ENCODE measurements at places on chromosomes 4 and X. TPM values are rescaled to one million over a fixed set of nuclear protein-coding genes. Genes with fewer than 3 reads are reported as not detected.

The CT55 gene
- total RNA-seq = not detected

The MND1 gene
- total RNA-seq = 50.0 TPM

The SEL1L3 gene
- total RNA-seq = 36.9 TPM

The DDX60 gene
- total RNA-seq = 18.6 TPM

The EREG gene
- total RNA-seq = not detected

- H3K36me3 ChIP-seq = peaks cover 2% of the 10 kb centered on the region
- DNase-seq = peak; percentile 31
- H3K27me3 ChIP-seq = no peaks in the 10 kb centered on the region
- H3K4me1 ChIP-seq = peaks cover 23% of the 10 kb centered on the region
- no peak overlapping the region for H3K4me3 ChIP-seq
- peak overlapping the region; percentile 35 for H3K27ac ChIP-seq
Measured at GRCh38 chr4:7771541-7772507, 167.8 kb downstream of the AFAP1 start.

DNA sequence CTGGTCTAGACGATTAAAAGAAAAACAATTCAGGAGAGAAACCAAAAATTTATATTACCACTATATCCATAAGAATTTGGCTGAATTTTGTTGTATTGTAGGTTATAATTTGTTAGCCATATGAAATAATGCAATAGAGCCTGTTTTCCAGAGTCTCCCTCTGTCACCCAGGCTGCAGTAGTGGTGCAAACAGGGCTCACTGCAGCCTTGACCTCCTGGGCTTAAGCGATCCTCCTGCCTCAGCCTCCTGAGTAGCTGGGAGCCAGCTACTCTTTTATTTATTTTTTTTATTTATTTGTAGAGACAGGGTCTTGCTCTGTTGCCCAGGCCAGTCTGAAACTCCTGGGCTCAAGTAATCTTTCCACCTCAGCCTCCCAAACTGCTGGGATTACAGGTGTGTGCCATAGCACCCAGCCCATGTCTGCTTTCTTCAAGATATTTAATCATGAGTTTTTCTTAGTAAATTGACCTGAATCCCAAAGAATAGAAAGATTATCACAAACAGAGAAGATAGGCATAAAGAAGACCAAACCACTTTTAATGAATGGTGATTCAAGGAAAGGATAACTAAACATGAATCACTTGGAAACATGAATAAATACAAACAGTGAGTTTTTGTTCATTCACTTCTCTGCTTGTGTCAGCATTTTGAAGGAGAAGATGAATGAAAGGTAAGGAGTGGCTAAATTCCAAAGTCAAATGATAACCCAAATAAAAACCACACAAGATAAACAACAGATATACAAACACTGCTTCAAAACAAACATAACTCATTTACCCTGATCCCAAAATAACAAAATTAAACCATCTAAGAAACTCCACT is 82.1 kb downstream of the PPP3CA start:
- no peak for DNase-seq
- no peak overlapping the region for H3K27ac ChIP-seq
- no peaks in the 10 kb centered on the region for H3K36me3 ChIP-seq
- H3K4me1 ChIP-seq = peaks cover 27% of the 10 kb centered on the region
- no peaks in the 10 kb centered on the region for H3K27me3 ChIP-seq

All from activated CD8-positive, alpha-beta T cell treated with anti-CD3 and anti-CD28 coated beads for 36 hours (primary cell).